ENCODE measurements at places on chromosomes 13 and 19.

DNA sequence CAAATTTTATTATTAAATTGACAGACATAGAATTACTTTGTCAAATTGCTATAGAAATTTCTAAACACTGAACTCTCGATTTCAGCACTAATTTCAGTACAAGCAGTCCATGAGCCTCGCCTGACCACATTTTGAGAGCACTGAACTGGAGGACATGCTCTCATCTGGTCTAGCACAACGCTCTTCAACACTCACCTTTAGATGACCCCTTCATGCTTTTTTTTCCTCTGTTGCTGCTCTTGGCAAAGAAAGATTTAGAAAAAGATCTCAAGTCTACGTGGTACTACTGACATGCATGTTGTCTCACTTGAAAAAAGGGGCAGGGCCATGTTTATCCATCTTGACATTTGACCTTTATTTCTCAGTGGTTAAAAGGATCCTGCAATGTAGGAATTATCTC lies 981.5 kb downstream of the DIAPH3 start:
- no peak for DNase-seq

- no peak for DNase-seq
Measured at GRCh38 chr13:41546372-41547190, 89.2 kb downstream of the RGCC start.

DNA sequence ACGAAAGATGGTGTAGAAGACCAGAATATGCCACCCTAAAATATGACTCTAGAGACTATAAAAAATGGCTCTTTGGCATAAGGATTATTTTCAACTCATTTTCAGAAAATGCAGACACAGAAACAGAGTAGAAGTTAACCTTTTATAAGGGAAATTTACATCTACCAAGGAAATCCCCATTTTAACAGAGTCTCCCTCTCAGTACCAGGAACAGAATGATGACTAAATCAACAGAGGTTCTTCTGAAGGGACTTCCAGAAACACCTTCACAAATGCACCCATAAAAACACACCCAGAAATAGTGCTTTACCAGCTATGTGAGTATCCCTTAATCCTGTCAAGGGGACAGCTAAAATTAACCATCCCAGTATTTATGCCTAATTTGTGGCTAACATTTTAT lies 29.1 kb downstream of the PLPP2 start:
- no peak for DNase-seq

DNA sequence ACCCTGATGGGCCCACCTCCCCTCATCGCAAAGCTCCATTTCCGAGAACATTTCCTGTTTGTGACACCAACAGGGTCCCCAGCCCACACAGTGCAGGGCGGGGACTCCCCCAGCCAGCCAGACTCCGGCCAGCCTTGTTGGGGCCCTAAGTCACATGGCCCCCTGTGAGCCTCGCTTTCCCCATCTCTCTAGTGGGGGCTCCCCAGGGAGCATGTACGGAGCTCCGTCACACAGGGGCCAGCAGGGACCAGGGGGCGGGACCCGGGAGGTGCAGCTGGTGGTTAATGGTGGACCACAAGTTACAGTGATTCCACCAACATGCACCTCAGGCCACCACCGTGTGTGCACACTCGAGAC lies 1.7 kb downstream of the TBXA2R start:
- no peak for DNase-seq
